CD4-positive, alpha-beta memory T cell (primary cell): ENCODE measurements at places on chromosomes 6 and 20. TPM values are rescaled to one million over a fixed set of nuclear protein-coding genes. Genes with fewer than 3 reads are reported as not detected.

DNA sequence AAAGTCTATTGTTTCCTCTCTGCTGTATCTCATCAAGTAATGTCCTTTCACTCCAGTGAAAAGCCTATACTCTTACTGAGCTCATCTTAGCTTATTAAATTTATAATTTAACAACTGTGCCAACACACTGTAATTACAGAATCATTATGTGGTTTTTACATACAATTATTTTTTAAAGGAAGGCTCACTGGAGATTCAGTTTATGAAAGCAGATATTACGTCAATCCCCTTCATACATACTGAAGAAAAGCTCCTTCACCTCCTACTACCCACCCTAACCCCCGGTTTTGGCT lies 28.1 kb downstream of the ARHGAP18 start:
- DNase-seq = no peak

DNA sequence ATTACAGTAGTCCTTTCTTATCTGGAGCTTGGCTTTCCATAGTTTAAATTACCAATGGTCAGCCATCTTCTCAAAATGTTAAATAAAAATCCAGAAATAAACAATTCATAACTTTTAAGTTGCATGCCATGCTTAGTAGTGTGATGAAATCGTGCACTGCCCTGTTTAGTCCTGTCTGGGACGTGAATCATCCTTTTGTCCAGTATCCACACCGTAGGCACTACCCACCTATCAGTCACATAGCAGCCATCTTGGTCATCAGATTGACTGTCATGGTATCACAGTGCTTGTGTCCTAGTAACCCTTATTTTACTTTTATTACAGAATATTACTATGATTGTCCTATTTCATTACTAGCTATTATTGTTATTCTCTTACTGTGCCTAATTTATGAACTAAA lies 924.1 kb downstream of the EYS start:
- no peak for DNase-seq

- DNase-seq = no peak
Measured at GRCh38 chr6:21738180-21739094, 144.9 kb downstream of the SOX4 start.

- no peak for DNase-seq
Measured at GRCh38 chr20:23121751-23122320, 35.7 kb upstream of the CD93 start.

GRCh38 chr20:23105193-23105592 lies 19.1 kb upstream of the CD93 start:
- no peak for DNase-seq

DNA sequence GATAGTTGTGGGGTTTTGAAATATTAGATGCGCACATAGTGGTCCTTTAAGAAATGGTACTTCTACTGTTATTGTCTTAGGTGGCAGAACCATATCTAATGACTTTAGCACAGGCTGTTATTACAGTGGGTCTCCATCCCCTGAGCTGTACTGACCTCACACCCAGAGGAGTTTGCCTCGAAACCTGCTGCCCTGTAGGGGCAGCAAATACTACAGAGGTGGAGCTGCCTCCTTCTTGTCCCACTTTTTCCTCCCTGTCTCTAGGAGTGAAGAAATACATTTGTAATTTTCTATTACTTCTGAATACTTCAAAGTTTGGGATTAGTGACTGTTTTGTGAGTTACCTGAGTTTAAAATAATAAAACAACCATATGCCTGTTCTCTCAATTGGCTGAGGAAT lies 8.2 kb downstream of the TRIM31 start:
- DNase-seq = no peak

DNA sequence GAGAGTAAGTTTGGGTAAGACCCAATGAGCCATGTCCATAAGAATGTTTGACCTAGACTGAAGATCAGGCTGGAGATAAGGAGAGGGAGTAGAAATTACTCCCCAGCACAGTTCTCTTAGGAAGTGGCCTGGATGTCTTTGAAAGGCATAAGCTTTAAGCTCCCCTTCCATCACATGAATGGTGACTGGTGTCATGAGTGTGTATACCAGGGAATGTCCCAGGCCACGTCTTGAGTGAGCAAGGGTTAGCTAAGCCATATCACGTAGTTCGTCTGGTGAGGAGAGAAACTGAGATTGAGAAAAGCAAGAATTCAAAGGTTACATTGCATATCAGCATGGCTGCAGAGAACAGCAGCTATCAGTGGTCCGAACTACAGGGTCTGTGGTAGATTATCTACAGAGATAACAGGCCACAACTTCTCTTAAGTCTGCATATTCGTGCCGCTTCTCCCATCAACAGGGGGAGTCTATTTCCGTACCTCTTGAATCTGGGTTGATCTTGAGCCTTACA lies 60.1 kb upstream of the BMP2 start:
- DNase-seq = no peak

DNA sequence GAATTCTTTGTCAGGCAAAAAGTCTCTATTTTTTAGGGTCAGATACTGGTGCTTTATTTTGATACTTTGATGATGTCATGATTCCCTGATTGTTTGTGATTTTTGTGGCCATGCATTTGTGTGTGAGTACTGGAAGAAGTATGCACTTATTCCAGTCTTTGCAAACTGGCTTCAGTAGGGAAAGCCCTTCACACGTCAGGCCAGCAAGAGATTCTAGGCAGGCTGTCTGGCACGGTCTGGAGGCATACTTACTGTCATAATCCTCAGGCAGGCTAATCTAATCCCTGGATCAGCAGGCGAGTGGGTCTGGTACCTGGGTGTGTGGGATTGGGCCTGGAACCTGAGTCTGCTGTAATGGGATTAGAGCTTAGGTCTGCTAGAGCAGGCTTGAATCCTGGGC lies 391.8 kb upstream of the MMS22L start:
- DNase-seq = no peak

- DNase-seq = no peak
Measured at GRCh38 chr20:45842169-45842812, 8.7 kb downstream of the SNX21 start.

- DNase-seq = no peak
Measured at GRCh38 chr6:88383183-88383582, 217.0 kb upstream of the CNR1 start.

DNA sequence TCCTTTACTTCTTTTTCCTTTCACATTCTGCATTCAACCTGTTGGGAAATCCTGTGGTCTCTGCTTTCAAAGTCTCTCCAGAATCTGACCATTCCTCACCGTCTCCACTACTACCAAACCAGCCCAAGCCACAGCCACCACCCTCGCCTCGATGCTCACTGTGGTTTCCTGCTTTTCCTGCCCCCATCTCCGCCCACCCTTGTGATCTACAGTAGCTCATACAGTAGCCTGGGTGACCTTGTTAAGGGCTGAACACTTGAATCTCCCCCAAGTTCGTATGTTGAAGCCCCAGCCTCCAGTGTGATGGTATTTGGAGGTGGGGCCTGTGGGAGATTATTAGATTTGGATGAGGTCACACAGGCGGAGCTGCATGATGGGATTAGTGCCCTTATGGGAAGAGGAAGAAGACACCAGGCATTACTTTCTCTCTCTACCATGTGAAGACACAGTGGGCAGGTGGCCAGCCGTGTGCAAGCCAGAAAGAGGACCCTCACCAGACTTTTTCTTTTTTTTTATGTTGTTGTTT lies 189.0 kb upstream of the UST start:
- peak; percentile 11 for DNase-seq

GRCh38 chr6:21908161-21908848 lies 314.8 kb downstream of the SOX4 start:
- no peak for DNase-seq

DNA sequence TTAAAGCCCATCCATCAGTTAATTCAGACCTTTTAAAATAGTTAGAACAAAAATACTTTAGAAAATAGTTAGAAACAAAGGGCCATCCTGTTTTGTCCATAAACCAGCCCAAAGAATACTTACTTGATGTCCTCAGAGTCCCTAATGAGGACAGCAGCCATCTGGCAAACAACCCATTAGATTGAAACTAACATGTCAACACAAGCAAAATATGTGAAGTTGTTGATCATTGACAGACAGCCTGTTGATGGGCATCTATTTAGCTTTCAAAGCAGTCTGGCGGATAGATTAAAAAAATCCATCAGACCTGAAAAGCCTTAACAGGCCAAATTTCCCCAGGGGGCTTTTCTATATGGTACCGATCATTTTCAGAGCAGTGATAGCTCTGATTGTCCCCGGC lies 154.2 kb upstream of the TSHZ2 start:
- DNase-seq = no peak

GRCh38 chr6:17629824-17630510 lies 29.9 kb downstream of the FAM8A1 start:
- DNase-seq = no peak

DNA sequence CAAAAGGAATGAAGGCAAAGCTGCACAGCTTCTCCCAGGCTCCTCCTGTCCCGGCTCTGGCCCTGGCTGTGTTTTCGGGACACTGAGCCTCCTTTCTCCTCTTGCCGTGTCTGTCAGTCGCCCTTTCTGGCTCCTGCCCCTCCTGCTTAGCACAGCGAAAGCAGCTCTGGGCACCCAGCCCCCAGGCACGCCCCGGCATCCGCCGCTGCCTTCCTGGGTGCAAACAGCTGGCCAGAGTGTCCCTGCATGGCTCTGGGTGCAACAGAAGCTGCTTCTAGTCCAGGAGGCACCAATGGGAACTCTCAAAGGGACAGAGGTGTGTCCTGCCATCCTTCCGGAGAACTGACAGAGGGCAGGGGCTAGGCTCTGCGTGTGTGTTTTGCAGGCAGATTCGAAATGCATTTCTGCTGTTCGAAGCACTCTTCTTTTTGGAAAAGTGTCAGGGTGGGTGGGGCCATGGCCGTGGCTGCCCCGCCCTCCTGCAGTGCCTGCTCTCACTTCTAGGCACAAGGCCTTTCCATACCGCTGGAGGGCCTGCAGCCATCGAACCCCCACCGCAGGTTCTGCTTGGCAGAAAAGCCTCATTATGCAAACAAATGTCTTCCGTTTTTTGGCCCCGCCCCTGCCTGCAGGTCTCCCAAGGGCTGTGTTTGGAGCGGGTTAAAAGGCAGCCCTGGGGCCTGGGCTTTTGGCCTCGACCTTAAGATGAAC lies 15.5 kb downstream of the COL9A3 start:
- no peak for DNase-seq

GRCh38 chr6:148422085-148422484 lies 79.4 kb downstream of the SASH1 start:
- no peak for DNase-seq

DNA sequence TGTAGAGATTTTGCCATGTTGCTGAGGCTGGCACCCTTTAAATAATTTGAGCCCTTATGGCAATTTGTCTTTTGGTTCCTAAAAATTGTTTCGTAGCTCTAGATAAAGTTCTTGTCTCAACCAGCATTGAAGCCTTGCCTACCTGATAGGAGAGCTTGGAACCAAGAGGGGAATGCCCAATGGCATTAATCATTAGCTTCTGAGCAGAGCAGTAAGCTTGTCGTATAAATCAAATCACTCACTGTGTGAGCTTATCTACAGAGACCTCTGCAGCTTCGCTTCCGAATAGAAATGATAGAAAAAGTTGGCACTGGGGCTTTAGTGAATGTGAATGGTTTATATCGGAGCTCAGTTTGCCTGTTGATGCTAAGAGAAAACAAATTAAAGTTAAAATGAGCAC lies 10.7 kb downstream of the ANKRD6 start:
- DNase-seq = no peak

GRCh38 chr6:155493694-155494143 lies 38.1 kb upstream of the NOX3 start:
- no peak for DNase-seq

DNA sequence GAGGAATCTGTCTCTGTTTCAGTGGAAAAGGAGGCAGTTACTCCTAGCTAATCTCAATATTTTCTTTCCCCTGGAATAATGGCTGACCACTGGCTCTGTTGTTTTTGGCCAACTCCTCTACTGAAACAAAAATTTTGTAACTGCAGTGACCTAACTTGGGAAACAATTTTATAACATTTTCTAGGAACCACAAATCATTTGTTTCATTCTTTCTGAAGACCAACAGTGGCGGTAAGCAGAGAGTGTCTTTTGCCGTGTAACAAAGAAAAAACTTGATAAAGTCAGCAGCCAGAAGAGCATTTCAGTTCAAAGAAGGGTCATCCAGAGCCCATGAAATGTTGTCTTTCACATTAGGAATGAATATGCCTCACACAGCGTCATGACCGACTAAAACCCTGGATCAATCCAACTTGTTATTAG lies 11.8 kb upstream of the BFSP1 start:
- DNase-seq = no peak

DNA sequence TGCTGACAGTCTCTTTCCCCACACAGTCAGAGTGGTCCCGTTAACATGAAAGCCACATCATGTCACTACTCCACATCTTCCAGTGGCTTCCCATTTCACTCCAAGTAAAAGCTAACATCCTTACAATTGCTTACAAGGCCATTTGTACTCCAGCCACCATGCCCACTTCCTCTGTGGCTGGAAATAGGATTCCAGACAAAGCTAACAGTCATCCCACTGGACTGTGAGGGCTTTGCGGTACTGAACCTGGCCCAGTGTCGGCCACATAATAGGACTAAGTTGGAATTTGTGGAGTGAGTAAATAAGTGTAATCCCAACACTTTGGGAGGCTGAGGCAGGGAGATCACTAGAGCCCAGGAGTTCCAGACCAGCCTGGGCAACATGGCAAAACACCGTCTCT lies 10.9 kb downstream of the CCM2L start:
- no peak for DNase-seq

DNA sequence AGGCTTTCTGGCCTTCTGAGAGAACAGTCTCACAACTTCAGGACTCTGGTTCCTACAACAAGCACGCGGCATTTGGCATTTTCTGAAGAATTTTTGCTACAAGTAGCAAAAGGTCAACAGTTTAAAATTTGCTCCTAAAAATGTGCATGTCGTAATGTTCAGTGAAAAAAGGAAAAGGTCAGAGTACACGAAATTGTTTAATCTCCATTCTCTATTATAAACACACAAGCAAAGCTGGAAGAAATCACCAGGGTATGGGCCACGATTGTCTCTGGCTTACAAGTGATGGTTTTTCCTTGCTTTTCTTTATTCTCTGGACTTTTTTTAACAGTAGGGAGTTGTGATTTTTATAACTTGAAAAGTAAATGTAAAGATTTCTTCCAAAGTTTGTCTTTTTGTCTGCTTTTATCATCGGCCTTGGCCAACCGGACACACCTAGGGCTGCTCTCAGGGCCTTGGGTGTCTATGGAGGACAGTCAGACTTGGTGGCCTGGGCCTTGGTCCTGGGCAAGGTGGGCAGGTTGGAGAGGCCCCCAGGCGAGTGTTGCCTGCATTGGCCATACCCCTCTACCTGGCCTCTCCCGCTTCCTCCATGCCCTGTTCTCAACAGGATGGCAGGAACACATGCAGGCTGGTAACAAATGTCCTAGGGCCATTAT lies 32.4 kb downstream of the PLEKHG1 start:
- no peak for DNase-seq

GRCh38 chr6:131250122-131250521 lies 114.9 kb downstream of the AKAP7 start:
- no peak for DNase-seq

- peak; percentile 49 for DNase-seq
Measured at GRCh38 chr6:106525107-106525881, 104.0 kb downstream of the RTN4IP1 start.

The COX4I2 gene
- total RNA-seq = not detected

The GINS1 gene
- 1.3 TPM for total RNA-seq

The ECT2L gene
- not detected for total RNA-seq

The CLPSL2 gene
- total RNA-seq = not detected

The FAM217A gene
- total RNA-seq = not detected

The LY6G6F gene
- total RNA-seq = not detected

The JAG1 gene
- 0.61 TPM for total RNA-seq

The FBXO5 gene
- 10.4 TPM for total RNA-seq

The RGS19 gene
- total RNA-seq = 35.0 TPM

The HSPA12B gene
- total RNA-seq = not detected

The HAO1 gene
- not detected for total RNA-seq
